ENCODE measurements at places on chromosomes 2 and 18.

GRCh38 chr18:61908661-61909060, 15.9 kb upstream of the RNF152 start:
- no peak for DNase-seq

- DNase-seq, result no peak
Observed at GRCh38 chr18:54690198-54690597, 99.2 kb downstream of the DYNAP start.

GRCh38 chr2:240455647-240456446, 20.4 kb downstream of the GPC1 start:
- no peak for DNase-seq

DNA sequence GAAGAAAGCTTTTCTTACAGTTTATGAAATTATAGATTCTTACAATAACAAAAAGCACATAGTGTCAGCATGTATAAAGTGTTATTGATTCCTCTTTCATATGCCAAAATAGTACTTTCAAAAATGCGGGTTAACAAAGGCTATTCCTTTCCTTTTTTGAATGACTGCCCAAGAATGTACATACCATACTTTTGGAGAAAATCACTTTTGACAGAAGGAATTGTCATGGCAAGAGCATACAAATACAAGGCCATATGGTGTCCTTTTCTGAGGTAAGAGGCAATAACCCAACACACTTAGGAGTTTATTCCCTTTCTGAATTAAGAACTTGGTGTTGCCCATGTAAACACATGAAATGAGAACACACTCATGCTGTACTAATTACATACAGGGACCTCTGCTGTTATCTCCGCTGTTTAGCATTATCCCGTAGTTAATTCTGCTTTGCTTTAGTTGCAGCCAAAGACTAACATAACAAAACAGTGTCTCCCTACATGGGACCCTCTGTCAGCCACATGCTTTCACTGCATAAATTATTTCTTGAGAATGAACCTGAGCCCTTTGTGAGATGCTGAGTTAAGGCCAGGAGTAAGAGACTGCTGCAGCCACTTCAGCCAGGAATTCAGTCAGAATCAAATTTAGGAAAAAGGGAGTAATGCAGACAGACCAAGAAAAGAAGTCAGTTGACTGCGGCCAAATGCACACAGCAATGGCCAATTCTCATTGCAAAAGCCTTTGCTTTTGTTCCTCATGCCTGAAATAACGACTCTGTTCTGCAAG, 67.0 kb downstream of the CDH2 start:
- DNase-seq, result no peak

DNA sequence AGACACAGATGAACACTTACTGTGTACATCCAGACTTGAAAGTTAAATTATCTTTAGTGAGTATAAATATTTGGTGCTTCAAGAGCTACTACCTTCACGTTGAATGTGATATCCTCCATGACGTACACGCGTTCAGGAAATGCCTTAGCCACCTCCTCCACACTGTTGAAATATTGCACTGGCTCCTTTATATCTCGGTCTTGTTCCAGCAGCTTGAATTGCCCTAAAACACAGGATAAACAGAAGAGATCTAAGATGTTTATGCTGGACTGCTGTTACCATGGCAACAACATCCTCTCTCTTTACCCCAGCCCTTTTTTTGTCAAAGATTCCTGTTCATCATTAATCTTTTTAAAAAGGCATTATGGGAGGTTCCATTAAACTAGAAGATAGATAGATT, 120.3 kb downstream of the MEP1B start:
- DNase-seq, result no peak

GRCh38 chr2:181911830-181912229, 20.3 kb downstream of the ITPRID2 start:
- DNase-seq, result no peak

GRCh38 chr2:119315241-119315925, 51.3 kb downstream of the C2orf76 start:
- DNase-seq, result no peak

DNA sequence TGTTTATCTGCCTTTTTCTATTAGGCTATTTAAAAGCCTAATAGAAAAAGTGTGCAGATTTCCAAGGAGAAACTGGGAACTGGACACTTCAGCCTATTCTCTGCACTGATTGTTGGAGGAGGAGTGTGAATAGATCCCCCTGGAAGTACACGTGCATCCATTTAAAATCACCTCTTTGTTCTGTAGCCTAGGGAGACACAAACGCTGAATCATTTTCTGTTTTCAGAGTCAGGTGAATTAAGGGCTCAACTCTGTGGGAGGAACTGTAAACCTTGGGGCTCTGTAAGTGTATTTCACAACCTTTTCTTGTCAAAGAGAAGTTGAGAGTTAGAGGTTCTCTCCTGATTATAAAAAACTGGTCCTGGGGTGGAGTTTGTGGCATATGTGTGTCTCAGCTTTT, 159.7 kb downstream of the SPAG16 start:
- no peak for DNase-seq

DNA sequence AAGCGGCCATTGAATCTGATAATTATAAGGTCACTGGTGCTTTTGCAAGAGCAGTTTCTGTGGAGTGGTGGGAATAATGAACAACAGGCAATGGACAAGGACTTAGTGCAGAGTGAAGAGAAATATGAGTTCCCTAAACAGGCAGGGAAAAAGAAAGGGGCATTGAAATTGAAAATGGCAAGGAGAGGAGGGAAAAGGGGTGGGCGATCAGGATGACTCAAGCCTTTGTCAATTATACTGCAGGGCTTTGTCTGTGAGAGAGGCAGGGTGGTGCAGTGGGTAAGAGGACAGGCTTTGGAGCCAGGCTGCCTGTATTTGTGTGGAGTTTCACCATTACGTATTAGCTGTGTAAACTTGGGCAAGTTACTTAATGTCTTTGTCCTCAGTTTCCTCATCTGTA, 29.5 kb upstream of the PAIP2B start:
- DNase-seq, result no peak

- DNase-seq, result no peak
Observed at GRCh38 chr2:54855434-54855833, 132.0 kb downstream of the EML6 start.

GRCh38 chr2:55901941-55902340, 21.6 kb downstream of the EFEMP1 start:
- no peak for DNase-seq

DNA sequence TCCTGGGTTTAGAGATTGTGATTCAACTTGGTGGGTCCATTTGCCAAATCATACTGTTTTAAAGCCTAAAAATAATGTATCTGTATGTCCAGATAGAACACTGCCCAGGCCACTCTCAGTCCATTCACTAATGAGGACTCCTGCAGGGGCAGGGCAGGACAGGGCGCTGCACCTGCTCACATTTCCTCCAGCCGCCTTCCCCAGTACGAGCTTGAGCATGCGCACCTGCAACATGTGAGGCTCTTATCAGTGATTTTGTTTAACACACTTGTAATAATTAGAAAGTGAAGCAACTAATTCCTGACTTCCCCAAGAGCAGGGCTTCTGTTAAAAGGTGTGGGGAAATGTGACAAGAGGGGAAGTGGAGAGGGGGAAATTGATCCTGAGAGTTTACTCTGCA, 89.7 kb downstream of the AFF3 start:
- no peak for DNase-seq

- no peak for DNase-seq
Observed at GRCh38 chr2:214450118-214450894, 39.5 kb downstream of the VWC2L start.

GRCh38 chr2:129296806-129297205, 682.7 kb upstream of the RAB6C start:
- no peak for DNase-seq

- no peak for DNase-seq
Observed at GRCh38 chr2:105954891-105955290, 210.2 kb downstream of the NCK2 start.

DNA sequence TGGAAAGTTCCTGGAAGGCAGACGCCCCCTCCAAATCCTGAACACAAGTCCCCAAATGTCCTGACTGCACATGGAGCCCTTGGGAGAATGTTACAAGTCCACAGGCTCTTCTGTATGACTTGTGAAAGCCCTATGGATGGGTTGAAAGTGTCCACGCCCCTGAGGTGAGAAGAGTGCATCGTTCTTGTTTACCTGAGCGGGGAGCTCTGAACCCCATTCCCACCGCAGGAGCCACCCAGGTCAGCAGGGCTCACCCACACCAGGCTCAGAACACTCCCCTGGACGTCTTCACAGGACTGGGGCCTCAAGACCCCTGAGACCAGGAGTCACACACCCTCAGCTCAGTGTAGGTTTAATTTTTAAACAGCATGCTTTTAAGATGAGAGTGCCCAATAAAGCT, 84.2 kb upstream of the TMEM18 start:
- DNase-seq, result no peak

DNA sequence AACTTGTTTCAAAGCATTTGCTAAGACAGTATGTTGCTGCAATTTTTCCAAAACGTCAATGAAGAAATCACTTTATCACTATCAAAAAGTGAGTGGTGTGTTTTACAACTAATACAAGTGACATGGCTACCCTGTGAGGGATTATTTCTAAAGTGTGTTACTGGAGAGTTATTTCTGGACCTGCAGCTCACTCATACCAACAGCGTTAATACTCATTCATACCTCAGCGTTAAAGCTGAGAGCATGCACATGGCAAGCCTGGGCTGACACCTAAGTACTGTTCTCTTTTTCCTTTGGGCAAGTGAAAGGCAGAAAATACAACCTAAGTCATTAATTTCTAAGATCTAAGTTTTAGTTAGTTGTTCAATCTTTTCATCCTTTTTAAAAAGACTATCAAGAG, 13.0 kb upstream of the MRPL19 start:
- no peak for DNase-seq

All from H54 (cell line).